Lung (tissue), 17 donors: ENCODE measurements at places on chromosomes 5 and 9. TPM values are rescaled to one million over a fixed set of nuclear protein-coding genes. Genes with fewer than 3 reads are reported as not detected.

- H3K36me3 ChIP-seq = no peaks in the 10 kb centered on the region
- H3K4me1 ChIP-seq = peaks cover 6% of the 10 kb centered on the region
- peak overlapping the region; percentile 89 for H3K27ac ChIP-seq
These were observed 535 bp downstream of the JMY start for GRCh38 chr5:79236362-79236969.

DNA sequence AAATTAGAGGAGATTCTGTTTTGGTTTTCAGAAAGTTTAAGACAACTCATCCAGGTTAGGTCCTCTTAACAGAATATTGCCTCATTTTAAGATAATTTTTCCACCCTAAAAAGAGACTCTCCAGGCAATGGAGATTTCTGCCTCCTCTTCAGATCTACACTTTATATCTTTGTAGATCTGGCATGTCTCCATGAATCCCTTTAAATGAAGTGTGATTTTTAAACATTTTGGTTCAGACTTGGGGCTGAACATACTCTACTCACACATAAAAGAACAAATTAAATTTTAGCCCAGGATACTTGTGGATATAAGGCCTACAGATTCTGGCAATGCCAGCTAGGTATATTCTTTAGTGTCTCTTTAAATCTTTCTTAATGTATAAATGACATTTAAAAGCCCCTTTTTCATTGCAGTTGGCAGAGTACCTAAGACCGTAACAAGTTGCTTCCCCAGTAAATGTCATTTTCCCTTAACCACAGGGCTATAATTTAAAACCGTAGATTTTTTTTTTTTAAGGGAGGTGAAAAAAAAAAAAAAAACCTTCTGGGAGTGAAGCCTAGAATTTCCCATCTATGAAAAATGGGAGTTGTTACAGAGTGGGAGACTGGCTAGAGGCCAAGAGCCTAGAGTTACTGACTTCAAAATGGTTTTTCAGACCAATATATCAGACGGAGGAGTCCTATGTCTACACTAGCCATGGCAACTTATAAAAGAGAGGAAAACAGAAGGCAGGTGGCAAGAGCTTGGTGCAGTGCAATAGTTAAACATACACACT lies 207.8 kb upstream of the TARS1 start:
- DNase-seq = peak; percentile 28
- H3K4me1 ChIP-seq = peaks cover 4% of the 10 kb centered on the region
- no peak overlapping the region for H3K27ac ChIP-seq
- H3K4me3 ChIP-seq = no peak overlapping the region

Gene SLC6A19
- total RNA-seq = not detected

DNA sequence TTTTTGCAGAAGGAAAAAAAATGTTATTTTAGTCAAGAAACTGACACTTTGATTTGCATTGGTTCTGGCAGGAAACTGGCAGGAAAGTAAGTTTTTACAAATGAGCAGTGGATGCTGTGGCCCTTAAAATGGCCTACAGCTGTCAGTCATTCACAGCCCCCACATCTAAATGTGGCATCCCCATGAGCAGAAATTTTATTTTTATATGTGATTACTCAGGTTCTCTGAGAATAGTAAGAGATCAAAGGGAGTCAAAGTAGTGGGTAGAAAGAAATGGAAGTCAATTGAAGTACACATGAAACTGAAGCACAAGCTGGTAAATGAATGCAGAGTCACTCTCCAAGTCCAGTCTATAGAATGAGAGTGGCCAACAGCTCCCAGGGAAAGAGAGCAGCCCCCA lies 80.3 kb downstream of the ENC1 start:
- no peaks in the 10 kb centered on the region for H3K36me3 ChIP-seq
- DNase-seq = no peak
- no peaks in the 10 kb centered on the region for H3K4me1 ChIP-seq
- H3K4me3 ChIP-seq = no peak overlapping the region
- no peaks in the 10 kb centered on the region for H3K27me3 ChIP-seq

Gene CDKN2B-AS1
- total RNA-seq = 1.2 TPM

DNA sequence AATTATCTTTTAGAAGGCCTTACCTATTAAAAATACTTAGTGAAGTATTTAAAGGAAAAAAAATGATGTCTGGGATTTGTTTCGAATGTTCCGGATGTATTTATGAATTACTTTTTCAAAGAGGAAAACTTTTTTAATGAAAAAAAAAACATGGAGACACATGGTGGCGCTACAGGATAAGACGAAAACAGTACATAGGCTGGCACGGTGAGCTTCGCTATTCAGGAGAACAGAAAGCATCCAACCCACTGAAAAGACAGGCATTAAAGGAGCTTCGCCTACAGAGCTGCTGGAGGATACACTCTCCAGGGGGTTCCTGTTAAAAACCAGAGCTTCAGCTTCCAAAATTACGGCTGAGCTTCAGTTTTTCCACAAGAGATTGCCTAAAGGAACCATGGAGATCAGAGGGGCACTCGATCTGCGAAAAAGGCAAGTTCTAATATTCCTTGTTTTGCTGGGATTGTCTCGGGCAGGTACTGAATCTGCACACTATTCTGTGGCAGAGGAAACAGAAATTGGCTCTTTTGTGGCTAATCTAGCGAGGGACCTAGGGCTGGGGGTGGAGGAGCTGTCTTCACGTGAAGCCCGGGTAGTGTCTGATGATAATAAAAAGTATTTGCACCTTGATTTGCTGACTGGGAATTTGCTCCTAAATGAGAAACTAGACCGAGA lies at the start of gene PCDHB14:
Gene PCDHB14 (plus strand): TSS at position 232 of the 672 bp plus-strand sequence. CDS start 163 bp downstream, at position 395.
- no peaks in the 10 kb centered on the region for H3K4me1 ChIP-seq
- no peaks in the 10 kb centered on the region for H3K27me3 ChIP-seq
- DNase-seq = no peak
- H3K36me3 ChIP-seq = no peaks in the 10 kb centered on the region

DNA sequence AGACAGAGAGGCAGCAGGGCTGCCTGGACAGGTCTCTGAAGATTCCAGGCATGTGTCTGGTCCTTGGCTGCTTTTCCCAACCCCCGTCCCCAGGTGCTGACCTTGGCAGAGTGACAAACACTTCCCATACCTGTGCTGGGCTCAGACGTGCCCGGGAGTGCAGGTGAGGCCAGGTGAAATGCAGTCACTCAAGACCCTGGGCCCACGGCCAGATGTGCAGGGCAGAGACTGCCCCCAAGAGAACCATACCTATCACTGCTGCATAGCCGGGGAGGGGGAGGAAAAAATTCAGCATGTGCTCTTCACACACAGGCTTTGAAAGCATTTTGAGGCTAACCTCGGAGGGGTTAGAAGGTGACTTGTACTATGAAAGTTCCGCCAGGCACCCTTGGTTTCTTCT lies 22.6 kb downstream of the CCNJL start:
- H3K27me3 ChIP-seq = no peaks in the 10 kb centered on the region
- DNase-seq = peak; percentile 29
- H3K4me3 ChIP-seq = no peak overlapping the region
- H3K4me1 ChIP-seq = peaks cover 25% of the 10 kb centered on the region
- H3K27ac ChIP-seq = no peak overlapping the region

DNA sequence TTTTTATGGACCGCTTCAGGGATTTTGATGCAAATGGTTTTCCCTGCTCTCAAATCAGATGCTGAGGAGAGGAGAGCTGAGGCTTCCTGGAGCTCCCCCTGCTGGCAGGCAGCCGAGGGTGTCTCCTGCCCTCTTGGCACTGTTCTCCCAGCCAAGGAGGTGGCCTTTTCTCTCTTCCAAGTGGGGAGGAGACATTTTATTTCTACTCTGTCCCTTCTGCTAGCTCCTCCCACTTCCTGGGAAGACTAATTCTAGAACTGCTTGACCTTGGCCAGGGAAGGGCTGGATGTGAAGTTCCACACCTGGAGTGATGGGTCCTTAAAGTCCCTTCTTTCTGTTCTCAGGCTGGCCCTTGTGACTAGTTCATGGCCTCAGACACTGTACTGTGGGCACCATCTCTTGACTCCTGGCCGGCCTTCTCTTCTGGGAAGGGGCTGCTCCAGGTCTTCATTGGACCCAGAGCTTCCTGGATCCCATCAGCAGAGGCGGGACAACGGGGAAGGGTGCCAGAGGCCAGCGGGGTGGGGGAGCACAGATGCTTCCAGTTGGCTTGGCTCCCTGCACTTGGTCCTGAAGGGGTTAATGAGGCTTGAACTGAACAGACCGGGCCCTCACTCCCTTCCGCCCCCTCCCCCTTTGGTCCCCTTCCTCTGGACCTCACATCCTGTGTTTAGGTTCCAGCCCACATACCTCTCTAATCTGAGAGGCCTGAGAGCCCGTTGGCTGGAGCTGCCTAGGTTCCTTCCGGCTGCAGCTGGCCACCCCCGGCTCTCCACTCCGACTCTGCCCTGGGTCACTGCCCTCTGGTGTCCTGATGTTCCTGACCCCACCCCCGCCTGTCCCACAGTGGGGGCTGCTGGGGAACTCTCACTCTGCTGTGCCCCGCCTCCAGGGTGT lies 32.1 kb downstream of the PTPA start:
- H3K4me1 ChIP-seq = peaks cover 80% of the 10 kb centered on the region
- H3K27me3 ChIP-seq = no peaks in the 10 kb centered on the region
- peak overlapping the region; percentile 91 for H3K27ac ChIP-seq
- H3K36me3 ChIP-seq = peaks cover 11% of the 10 kb centered on the region
- H3K4me3 ChIP-seq = no peak overlapping the region
- peak; percentile 94 for DNase-seq

DNA sequence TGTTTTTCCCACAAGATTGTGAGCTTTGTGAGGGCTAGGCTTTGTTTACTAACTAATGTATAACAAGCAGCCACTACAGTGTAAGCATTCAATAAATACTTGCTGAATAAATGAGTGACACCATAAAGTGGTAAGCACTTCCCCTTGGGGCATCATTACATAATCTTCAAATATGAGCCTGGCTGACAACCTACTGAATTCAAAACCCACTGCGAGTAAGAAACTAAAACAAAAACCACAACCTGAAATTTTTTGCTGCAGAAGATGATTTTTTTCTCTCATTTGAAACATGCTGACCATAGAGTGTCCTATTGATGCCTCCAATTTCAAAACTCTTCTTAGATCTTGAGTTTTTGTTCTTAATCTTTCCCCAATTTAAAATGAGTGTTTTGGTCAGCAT lies 331.3 kb upstream of the CCNG1 start:
- no peak for DNase-seq
- no peak overlapping the region for H3K27ac ChIP-seq
- H3K27me3 ChIP-seq = no peaks in the 10 kb centered on the region
- H3K36me3 ChIP-seq = no peaks in the 10 kb centered on the region

GRCh38 chr5:38497946-38498345 lies 58.5 kb downstream of the LIFR start:
- peaks cover 10% of the 10 kb centered on the region for H3K4me1 ChIP-seq
- peaks cover 13% of the 10 kb centered on the region for H3K36me3 ChIP-seq

GRCh38 chr5:45440466-45440865 lies 255.7 kb downstream of the HCN1 start:
- no peak for DNase-seq
- no peaks in the 10 kb centered on the region for H3K27me3 ChIP-seq
- no peaks in the 10 kb centered on the region for H3K36me3 ChIP-seq
- H3K27ac ChIP-seq = no peak overlapping the region

DNA sequence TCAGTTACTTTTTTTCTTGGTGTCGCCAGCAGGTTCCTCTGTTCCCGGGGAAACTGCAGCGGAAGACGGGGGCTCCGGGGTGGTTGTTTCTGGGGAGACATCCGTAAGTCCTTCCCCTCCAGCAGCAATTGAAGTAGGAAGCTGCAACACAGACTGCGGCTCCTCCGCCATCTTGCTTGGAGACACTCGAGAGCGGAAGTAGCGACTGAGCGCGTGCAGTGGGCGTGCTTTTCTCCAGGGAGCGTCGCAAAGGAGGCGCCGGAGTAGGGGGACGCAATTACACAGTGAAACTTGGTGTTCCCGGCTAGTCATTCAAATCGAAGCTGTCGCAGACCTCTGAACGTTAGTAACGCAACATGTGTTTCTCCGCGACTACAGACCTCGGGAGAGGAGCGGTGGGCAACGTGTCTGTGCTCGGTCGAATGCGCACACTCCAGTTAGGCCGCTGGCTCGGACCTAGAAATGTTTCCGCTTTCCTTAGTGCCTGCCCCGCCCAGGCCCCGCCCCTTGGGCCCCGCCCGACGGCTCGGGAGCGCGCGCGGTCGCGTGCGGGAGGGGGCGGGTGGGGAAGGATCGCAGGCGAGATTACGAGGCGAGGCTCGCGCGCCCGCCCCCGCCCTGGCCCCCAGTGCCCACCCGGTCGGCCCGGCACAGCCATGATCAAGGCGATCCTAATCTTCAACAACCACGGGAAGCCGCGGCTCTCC lies at the start of the genes AP3S1 and ATG12:
Gene AP3S1 (plus strand): TSS at position 554 of the 707 bp plus-strand sequence. CDS start 103 bp downstream, at position 657.
Gene ATG12 (minus strand): TSS at position 184 of the 707 bp plus-strand sequence. CDS start 13 bp downstream, at position 171.
- H3K27me3 ChIP-seq = no peaks in the 10 kb centered on the region
- H3K36me3 ChIP-seq = no peaks in the 10 kb centered on the region
- peak within 1 kb of the TSS; percentile 91 for H3K4me3 ChIP-seq
- peak; percentile 95 for DNase-seq
